ENCODE measurements at places on chromosomes 2 and 18.

DNA sequence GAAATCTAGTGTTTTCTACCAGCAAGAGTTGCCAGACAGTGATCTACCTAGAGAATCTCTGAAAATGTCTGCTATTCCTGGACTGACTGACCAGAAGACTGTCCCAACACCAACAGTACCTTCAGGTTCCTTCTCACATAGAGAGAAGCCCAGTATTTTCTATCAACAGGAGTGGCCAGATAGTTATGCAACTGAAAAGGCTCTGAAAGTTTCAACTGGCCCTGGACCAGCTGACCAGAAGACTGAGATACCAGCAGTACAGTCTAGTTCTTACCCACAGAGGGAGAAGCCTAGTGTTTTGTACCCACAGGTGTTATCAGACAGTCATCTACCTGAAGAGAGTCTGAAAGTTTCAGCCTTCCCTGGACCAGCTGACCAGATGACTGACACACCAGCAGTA, 63.8 kb downstream of the ALMS1 start:
- no peak for DNase-seq

DNA sequence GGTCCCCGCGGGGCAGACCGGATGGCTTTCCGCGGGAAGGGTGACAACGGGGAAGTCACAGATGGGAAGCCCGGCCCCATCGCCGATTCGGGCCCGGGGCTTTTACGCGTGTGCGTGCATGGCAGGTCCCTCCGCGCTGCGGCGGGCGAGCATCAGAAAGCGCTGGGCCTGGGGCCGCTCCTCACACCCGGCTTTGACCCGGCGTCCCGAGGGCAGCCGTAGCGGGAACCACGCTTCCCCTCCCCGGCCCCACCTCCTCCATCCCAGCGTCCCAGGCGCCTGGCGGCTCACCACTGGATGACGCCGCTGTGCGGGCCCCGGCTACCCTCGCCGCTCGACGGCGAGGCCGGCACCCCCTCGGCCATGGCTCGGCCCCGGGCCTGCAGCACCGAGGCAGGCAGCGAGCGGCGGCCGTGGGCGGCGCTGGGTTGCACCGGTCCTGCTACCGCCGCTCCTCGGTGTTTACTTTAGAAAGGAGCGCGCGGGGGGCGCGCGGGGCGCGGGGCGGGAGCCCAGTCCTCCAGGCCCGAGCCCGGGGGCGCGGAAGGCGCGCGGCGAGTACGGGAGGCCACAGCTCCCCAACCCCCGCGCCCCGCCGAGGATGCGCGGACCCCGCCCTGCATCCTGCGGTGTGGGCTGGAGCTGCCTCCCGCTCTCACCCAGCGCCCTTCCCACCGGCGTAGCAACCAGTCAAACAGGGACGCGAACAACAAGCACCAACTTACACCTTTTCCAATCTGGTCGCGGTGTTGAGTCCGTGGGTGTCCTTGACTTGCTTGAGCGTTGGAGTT, 806 bp downstream of the RFX8 start:
- DNase-seq = no peak

GRCh38 chr2:85326406-85327159, 1.2 kb downstream of the TGOLN2 start:
- DNase-seq = no peak

GRCh38 chr2:119260646-119261492, 37.2 kb downstream of the STEAP3 start:
- DNase-seq = no peak

- no peak for DNase-seq
These were observed 23.1 kb downstream of the MXD1 start for GRCh38 chr2:69937968-69938367.

DNA sequence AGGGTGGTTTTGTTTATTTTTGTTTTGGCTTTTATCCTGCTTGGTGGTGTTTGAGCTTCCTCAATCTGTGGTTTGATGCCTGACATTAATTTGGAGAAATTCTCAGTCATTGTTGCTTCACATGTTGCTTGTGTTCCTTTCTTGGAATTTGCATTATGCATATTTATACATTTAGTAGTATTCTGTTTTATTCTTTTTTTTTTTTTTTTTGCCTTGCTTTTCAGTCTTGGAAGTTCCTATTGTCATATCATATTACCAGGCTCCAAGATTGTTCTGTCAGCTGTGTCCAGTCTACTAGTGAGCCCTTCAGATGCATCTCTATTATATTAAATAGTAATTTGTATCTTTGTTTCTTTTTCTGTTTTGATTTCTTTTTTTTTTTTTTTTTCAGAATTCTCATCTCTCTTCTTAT, 77.0 kb downstream of the EPC2 start:
- no peak for DNase-seq

DNA sequence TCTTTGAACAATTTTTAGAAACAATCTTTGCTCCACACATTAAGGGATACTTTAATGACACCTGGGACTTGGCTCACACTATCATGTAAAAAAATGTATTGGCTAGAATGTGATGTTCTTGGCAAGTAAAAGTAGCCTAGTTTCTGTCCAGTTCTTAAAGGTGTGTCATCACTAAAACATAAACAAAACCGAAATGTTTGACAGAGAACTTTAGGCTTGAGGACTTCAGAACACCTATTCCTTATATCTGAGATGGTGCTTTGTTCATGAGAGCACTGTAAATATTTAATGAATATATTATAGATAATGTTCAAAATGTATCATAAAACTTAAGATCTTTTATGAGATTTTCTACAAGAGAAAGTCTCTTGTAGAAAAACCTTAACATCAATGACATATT, 19.8 kb upstream of the HNRNPA3 start:
- no peak for DNase-seq

- peak; percentile 75 for DNase-seq
These were observed 598 bp downstream of the CCDC93 start for GRCh38 chr2:118013221-118013723.

GRCh38 chr2:174059178-174059883, 94.2 kb upstream of the SP3 start:
- no peak for DNase-seq

DNA sequence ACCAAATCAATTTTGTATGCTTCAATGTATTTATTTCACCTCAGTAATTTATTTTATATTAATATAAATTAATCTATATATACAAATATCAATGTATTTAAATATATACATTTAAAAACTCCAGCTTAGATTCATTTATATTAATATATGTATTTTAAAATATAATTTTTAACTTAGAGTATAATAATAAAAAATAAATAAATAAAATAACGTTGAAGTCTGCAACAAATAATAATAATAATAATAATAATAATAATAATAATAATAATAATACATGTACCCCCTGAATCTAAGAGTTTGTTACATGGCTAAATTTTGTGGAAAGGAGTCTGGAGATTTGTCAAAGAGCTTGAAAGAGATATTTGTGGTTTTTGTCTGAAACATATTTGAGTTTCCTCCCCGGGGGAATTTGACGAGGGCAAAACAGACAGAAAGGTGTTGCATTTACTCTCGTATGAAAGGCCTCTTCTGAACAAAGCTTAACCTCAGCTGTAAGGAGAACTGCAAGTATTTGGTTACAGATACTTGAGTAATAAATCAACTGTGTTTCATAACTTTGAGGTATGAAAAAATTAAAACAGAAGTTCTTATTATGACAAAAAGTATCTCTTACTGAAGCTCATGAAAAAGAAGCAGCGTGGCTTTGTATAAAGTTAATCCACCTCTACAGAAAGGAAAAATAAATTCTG, 93.4 kb downstream of the CDH19 start:
- no peak for DNase-seq

DNA sequence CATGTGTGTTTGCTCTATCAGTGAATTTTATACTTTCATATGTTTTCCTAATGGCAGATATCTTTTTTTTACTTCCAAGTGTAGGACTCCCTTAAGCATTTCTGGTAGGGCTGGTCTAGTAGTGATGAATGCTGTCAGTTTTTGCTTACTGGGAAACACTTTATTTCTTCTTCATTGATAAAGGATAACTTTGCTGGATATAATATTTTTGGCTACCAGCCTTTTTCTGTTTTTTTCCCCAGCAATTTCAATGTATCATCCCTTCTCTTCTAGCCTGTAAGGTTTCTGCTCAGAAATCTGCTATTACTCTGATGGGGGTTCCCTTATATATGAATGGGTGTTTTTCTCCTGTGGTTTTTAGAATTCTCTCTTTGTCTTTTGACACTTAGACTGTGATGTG, 980.6 kb upstream of the PIK3C3 start:
- no peak for DNase-seq

- DNase-seq = peak; percentile 34
These were observed 111.6 kb downstream of the SMAD7 start for GRCh38 chr18:48838921-48839818.

DNA sequence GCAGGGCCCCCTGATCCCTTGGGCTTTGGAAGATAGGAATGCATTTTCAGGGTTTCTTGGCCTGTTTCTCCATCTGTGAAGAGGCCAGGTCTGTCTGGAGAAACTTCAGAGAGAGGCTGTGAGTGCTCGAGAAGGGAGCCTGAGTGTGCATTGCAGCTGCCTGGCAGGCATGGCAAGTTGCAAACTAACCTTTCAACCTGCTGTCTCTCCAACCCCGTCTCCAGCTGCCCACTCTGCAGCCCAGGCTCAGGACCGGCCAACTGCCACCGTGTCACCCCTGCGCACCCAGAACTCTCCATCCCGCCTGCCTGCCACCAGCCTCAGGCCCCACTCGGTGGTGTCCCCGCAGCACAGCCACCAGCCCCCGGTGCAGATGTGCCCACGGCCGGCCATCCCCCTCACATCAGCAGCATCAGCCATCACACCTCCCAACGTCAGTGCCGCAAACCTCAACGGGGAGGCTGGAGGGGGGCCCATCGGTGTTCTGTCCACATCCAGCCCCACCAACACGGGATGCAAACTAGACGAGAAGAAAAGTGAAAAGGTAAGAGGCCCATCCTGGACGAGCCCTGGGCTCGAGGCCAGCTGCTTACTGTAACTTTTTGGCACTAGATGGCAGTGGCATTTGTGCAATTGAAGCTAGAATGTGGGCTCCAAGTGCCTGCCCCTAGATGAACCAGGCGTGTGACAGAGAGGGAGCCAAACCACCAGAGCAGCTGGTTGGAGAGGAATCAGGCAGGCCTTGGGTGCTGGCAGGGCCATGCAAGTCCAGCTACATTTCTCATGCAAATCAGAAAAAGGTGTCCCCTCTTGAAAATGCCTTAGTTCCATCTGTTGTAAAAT, 164.6 kb downstream of the SEPTIN10 start:
- DNase-seq = no peak

- no peak for DNase-seq
These were observed 3.3 kb upstream of the PER2 start for GRCh38 chr2:238291550-238292281.

DNA sequence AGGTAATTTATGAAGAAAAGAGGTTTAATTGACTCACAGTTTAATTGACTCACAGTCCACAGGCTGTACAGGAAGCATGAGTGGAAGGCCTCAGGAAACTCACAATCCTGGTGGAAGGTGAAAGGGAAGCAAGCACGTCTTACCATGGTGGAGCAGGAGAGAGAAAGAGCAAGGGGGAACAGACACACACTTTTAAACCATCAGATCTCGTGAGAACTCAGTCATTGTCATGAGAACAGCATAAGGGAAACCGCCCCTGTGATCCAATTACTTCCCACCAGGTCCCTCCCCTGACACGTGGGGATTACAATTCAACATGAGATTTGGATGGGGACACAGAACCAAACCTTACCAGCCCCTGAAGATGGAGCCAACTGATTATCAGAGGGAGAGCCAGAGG, 11.2 kb upstream of the PUM2 start:
- DNase-seq = no peak

DNA sequence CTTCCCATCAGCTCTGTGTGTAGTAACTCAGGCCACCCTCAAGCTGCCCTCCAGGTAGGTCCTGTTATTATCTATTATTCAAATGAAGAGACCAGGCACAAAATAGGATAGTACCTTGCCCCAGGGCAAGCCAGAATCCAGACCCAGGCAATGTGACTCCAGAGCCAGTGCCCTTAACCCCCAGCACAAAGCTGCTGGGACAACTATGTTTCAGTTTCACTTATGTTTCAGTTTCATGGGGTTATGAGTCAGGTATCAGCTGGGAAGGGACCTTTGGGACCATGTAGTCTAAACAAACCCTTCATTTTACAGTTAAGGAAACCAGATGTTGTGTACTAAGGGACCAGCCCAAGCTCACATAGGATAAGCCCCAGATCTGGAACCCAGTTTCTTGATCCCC, 10.0 kb downstream of the HK2 start:
- DNase-seq = peak; percentile 36

GRCh38 chr2:127649100-127649611, 3.2 kb downstream of the GPR17 start:
- no peak for DNase-seq

DNA sequence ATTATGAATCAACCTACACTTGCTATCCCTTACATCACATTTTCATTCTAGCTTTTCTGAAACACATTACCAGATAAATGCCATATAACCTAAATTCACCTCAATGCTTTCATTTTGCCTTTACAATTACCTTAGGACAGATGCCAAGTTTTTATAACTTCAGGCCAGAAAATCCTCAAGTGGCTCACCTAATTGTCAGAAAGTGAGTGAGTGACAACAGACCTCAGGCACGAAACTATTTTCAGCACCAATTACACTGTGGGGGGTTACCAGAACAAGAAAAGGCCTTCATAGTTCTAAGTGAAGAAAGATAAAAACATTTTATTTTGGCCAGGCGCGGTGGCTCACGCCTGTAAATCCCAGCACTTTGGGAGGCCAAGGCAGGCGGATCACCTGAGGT, 52.3 kb upstream of the ST8SIA5 start:
- DNase-seq = no peak

DNA sequence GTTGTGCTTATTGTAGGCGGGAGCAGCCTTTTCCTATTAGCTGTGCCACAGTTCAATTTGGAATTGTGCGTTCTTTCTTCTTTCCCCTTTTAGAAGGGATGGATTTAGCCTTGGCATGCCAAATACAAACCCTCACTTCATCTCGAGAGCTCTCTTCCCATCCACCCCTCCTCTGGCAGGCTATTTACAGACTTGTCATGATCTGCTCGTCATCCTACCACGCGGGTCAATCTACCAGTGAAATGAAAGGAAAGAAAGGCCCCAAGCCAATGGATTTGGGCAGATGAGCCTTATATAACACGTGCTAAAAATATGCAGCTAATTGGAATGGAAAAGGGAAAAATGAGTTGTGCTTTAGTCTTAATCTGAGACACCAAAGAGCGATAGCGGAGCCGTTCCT, 277.5 kb downstream of the PRKCE start:
- no peak for DNase-seq

DNA sequence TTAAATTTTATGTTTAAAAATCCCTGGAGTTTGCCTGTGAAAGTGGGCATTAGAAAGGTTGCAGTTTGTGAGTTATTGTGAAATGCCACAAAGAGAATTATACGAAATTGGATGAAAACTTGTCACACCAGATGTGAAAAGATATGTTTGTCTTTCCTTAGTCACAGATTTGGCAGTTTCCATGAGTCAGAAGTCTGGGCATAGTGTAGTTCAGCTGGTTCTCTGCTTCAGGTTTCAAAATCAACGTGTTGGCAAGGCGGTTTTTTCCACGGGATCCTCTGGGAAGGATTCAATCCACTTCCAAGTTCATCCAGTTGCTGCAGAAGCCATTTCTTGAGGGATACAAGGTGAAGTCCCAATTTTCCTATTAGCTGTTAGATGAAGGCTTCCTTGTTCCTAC, 658.0 kb upstream of the CDH2 start:
- no peak for DNase-seq

Measured in trophoblast cell (in vitro differentiated cells and primary cell).